Stimulated activated CD4-positive, alpha-beta T cell treated with anti-CD3 and anti-CD28 coated beads, TNF-alpha, amount 100 ng/mL, for 24 hours (primary cell): ENCODE measurements at places on chromosomes 5 and 9.

GRCh38 chr9:37776328-37776727 is 8.5 kb downstream of the EXOSC3 start:
- no peak for DNase-seq

DNA sequence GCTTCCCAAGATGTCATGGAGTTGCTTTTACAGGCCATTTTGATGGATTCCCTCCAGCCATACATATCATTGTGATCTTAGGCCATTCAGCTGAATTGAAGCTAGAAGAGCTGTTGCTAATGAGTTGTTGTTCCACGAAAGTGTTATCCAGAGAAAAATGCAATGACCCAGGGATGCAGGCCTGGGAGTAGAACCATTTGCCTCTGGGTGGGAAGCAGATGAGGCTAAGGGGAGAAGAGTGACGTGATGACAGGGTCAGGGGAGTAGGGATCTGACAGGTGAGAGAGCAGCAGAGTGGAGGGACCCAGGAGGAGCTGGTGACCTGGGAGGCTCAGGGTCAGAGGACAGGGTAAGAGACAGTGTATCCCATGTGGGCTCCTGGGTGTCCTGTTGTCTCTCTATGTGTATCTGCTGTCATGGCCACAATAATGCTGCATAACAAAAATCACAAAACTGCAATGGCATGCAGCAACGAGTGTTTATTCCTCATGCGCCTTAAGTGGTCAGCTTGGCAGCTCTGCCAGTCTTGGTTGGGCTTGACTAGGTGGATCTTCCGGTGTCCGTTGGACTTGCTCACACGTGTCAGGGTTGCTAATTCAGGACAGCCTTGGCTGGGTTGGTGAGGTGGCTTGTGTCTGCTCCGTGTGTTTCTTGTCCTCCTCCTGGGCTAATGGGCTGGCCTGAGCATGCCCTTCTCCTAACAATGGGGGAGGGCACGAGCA is 90.6 kb downstream of the LIFR start:
- no peak for DNase-seq

- no peak for DNase-seq
Measured at GRCh38 chr9:93861736-93862358, 93.3 kb downstream of the BARX1 start.

GRCh38 chr9:131500939-131501541 is 1.7 kb upstream of the POMT1 start:
- DNase-seq = peak; percentile 22

GRCh38 chr5:56487528-56488115 is 254.5 kb upstream of the ANKRD55 start:
- no peak for DNase-seq

- no peak for DNase-seq
Measured at GRCh38 chr9:131657037-131657377, 82.9 kb downstream of the RAPGEF1 start.

GRCh38 chr9:116094846-116095245 is 58.7 kb upstream of the PAPPA start:
- no peak for DNase-seq

- DNase-seq = no peak
Measured at GRCh38 chr5:86546044-86546443, 71.7 kb upstream of the COX7C start.

DNA sequence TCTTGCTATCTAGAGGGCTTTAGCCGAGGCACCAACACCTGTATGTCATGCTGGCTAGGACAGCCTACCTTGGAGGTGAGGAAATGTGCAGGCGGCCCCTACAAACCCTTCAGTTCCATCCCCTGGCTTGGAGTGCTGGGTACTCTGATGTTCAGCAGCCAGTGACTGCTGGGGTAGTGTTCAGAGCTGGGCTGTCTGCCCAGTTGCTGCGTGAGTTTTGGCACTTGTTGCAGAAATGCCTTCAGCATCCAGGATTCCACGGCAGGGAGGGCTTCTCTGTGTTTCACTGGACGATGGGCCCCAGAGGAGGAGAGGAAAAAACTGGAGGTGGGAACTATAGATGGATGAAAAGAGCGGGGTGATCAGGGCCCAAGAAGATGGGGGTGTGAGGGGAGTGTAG is 10.4 kb downstream of the SWI5 start:
- no peak for DNase-seq

- DNase-seq = no peak
Measured at GRCh38 chr5:6715758-6716628, 2.8 kb downstream of the TENT4A start.
